T-helper 17 cell (primary cell): ENCODE measurements at places on chromosomes 1 and 21. TPM values are rescaled to one million over a fixed set of nuclear protein-coding genes. Genes with fewer than 3 reads are reported as not detected.

GRCh38 chr1:42777852-42778251 lies 6.9 kb upstream of the TMEM269 start:
- peaks cover 15% of the 10 kb centered on the region for H3K4me1 ChIP-seq
- DNase-seq: no peak
- H3K27ac ChIP-seq: peak overlapping the region; percentile 49
- H3K27me3 ChIP-seq: no peaks in the 10 kb centered on the region
- H3K36me3 ChIP-seq: peaks cover 15% of the 10 kb centered on the region

GRCh38 chr1:70079546-70079945 lies 125.8 kb downstream of the LRRC40 start:
- H3K27me3 ChIP-seq: peaks cover 11% of the 10 kb centered on the region
- H3K36me3 ChIP-seq: no peaks in the 10 kb centered on the region
- DNase-seq: no peak
- no peak overlapping the region for H3K4me3 ChIP-seq
- H3K4me1 ChIP-seq: no peaks in the 10 kb centered on the region
- H3K27ac ChIP-seq: no peak overlapping the region

- H3K27me3 ChIP-seq: peaks cover 12% of the 10 kb centered on the region
- peaks cover 2% of the 10 kb centered on the region for H3K36me3 ChIP-seq
- peak overlapping the region; percentile 81 for H3K27ac ChIP-seq
- no peak overlapping the region for H3K4me3 ChIP-seq
- peaks cover 22% of the 10 kb centered on the region for H3K4me1 ChIP-seq
Observed at GRCh38 chr1:23421753-23422240, 2.8 kb downstream of the TCEA3 start.

DNA sequence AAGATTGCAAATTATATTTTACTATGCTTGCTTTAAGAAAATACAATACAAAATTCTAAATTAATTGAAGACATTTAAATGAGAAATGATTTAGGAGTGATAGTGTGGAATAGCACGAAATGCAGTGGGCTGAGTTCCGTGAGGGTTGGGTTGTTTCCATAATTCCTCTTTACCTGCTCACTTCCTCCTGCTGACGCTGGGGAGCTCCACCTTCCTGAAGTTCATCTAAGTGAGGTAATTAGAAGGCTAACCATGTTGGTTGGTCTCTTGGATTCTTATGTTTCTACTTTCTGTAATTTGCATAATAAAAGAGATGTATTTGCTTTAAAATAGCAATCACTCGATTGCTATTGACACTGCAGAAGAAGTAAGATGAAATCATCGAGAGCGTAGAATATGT lies 4.7 kb downstream of the OR14I1 start:
- H3K36me3 ChIP-seq: peaks cover 3% of the 10 kb centered on the region
- H3K27me3 ChIP-seq: peaks cover 25% of the 10 kb centered on the region
- no peak overlapping the region for H3K27ac ChIP-seq
- DNase-seq: no peak
- peaks cover 5% of the 10 kb centered on the region for H3K4me1 ChIP-seq

DNA sequence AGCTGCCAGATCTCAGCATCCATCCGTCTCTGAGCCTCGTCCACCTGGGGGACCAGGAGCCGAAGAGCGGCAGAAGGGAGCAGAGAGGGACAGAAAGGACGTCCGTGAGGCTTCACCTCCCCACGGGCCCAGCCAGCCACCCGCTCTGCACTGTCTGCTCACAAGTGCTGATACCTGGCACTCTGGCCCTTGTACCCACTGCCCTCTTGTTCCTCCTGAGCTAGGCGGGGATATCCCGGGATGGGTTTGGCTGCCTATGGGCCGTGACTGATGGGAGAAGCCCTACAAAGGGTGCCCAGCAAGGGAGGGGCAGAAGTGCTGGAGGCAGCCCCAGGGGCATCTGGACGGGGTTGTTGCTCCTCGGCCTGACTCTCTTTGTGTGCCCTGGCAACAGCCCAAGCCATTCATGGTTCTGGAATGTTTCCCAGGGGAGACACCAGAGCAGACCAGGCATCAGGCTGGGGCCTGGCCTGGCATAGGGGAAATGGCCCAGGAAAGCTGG lies 57.6 kb downstream of the LDLRAD2 start:
- H3K27ac ChIP-seq: no peak overlapping the region
- H3K4me3 ChIP-seq: no peak overlapping the region
- H3K27me3 ChIP-seq: peaks cover 14% of the 10 kb centered on the region
- DNase-seq: no peak

DNA sequence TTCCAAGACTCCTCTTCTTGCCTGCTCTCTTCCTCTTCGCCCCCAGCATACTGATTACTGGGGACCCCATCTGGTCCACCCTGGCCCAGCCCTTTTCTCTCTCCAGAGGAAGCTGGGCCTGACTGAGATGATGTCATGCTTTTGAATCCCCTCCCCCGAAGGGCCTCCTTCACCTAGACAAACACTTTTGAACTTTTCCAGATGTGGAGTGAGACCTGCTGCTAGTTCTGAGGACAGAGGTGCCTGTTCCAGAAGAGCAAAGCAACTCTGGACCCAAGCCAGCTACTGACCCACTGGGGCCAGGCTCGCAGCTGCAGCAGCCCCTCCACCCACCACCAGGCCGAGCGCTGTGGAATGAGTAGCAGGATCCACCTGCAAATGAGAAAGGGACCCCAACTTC lies 8.4 kb downstream of the CD34 start:
- H3K27ac ChIP-seq: no peak overlapping the region
- peaks cover 3% of the 10 kb centered on the region for H3K4me1 ChIP-seq
- H3K36me3 ChIP-seq: no peaks in the 10 kb centered on the region
- peaks cover 7% of the 10 kb centered on the region for H3K27me3 ChIP-seq
- no peak for DNase-seq

- DNase-seq: no peak
- no peaks in the 10 kb centered on the region for H3K4me1 ChIP-seq
- H3K4me3 ChIP-seq: no peak overlapping the region
Observed at GRCh38 chr21:35075546-35075945, 26.4 kb upstream of the RUNX1 start.

DNA sequence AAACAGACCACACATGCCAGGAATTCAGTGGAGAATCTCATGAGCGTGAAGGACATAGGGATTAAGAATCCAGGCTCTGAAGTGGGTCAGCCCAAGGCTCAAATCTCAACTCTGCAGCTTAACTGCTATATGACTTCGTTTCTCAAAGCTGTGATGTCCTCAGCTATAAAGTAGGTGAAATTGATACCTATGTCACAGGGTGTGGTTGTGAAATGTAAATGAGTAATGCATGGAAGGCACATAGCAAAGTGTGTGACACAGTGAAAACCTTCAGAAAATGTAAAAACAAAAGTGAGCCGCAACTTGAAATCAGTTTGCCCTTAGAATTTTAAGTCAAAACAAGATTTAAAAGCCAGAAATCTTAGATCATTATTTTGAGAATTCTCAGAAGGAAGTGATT lies 145.7 kb upstream of the PRMT6 start:
- H3K27me3 ChIP-seq: no peaks in the 10 kb centered on the region
- no peak overlapping the region for H3K27ac ChIP-seq
- no peak overlapping the region for H3K4me3 ChIP-seq
- H3K4me1 ChIP-seq: no peaks in the 10 kb centered on the region
- DNase-seq: no peak

DNA sequence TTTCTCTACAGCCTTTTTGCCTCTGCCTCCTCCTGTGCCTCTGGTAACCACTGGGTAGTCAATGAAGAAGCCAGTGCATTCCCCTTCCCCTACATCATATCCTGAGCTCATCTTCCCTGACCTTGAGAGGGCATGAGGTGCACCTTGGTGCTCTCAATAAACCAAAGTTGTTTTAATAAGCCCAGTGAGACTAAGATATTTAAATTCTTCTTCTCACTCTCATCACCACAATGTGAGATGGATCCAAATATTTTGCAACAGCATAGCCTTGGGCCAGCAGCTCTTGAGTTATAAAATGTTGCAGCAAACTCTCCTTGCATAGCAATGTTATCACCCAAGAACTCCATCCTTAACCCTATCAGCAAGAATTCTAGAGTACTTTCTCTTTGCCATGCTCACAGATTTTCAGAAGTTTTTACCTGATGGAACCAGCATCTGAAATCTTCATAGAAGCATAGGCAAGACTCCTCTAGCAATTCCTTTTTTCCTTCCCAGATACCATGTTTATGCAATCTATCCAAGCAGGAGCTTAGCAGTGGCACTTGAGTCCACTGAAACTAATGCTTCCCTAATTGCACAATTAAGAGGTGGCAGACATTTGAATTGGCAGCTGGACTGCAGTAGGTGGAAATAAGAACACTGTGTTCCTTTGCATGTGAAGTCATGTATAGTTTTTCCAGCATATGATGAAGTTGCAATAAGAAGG lies 36.8 kb downstream of the CDC7 start:
- H3K27ac ChIP-seq: peak overlapping the region; percentile 8
- no peak overlapping the region for H3K4me3 ChIP-seq
- no peaks in the 10 kb centered on the region for H3K36me3 ChIP-seq
- H3K4me1 ChIP-seq: peaks cover 29% of the 10 kb centered on the region
- no peak for DNase-seq

NECTIN4 gene
- total RNA-seq: not detected

TMPRSS3 gene
- 4.5 TPM for total RNA-seq

CCDC27 gene
- total RNA-seq: not detected

PDPN gene
- total RNA-seq: not detected
